Urothelium cell line (cell line): ENCODE measurements at places on chromosomes 5 and 9.

- peak; percentile 83 for DNase-seq
These were observed at the start of the genes ITGA1 and PELO for GRCh38 chr5:52787600-52788504. Gene ITGA1 (plus strand): TSS chr5:52787916. CDS start chr5:52788354, 438 bp downstream. Gene PELO (plus strand): TSS chr5:52787916. CDS start chr5:52800395, 12,479 bp downstream.

DNA sequence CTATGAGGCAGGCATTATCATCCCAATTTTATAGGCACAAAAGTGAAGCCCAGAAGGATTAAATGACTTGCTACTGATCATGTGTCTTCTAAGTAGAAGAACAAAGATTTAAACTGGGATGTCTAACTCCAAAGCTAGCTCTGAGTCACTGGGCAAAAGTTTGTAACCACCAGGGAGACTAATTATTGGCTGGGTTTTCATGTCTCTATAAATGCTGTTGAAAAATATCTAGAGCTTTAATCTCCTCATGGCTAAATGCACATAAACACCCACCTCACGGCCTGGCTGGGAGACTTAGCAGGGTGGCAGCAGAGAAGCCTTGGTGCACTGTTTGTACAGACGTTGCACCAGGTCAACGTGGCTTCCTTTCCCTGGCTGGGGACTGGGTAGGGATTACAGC, 144.6 kb downstream of the MELK start:
- no peak for DNase-seq

DNA sequence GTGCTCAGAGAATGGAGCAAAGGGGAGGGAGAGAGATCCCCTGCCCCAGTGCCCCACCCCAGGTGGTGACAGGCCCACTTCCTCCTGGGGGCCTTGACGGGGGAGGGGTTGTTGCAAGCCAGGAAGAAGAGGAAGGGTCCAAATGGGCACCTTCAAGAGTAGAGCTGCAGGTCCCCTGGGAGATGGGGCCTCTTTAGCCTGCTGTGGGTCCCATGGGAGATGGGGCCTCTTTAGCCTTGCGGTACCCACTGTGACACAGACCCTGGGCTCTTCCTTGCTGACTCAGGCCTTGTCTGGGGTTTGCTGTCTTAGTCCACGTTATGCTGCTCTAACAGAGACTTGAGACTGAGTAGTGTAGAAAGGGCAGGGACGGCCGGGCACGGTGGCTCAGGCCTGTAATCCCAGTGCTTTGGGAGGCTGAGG, 9.6 kb upstream of the TOR4A start:
- no peak for DNase-seq

- peak; percentile 44 for DNase-seq
These were observed 28.3 kb upstream of the NIPAL4 start for GRCh38 chr5:157431544-157432200.

- DNase-seq = no peak
These were observed 118.3 kb downstream of the NR6A1 start for GRCh38 chr9:124652615-124653393.

DNA sequence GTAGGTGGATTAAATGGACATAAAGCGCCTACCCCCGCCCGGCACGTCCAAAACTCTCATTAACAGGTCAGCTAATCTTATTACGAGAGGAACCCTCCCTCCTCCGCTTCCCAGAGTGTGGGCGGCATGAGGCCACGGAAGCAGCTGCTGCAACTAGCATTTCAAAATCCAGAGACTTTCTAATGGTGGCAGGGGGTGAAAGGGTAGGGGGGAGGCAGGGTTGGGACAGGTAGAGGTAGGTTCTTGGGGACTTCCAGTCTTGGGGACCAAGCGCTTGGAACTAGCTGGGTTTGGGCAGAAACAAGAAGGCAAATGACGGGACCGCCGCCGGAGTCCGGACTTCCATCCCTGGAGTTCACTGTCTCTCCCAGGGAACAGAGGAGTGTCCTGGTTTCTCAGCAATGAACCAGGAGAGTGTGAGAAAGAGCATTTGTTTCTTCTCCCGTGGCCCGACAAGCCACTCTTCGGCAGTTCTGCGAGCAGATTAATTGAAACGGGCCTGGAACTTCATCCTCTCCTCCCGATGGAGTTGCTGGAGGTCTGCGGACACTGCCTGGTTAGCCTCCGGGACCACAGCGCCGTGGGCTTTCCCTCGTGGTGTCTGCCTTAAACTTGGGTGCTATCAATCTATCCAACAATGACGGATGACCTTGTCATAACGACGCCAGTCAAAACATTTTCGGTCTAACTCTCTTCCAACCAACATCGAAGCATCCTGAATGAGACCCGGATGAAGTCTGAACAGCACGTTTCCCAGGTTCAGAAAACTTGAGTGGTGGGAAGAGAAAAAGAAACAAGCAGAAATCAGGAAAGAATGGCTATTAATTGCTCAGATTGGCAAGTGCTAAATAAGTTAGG, 1.6 kb upstream of the PRDM6 start:
- no peak for DNase-seq

- DNase-seq = no peak
These were observed 160.5 kb downstream of the DOCK2 start for GRCh38 chr5:169797577-169797976.

GRCh38 chr9:36141288-36141687, 4.8 kb downstream of the GLIPR2 start:
- no peak for DNase-seq

GRCh38 chr5:132873119-132873929, at the start of gene LEAP2:
Gene LEAP2 (plus strand): TSS chr5:132873668. CDS start chr5:132873695, 27 bp downstream.
- no peak for DNase-seq

DNA sequence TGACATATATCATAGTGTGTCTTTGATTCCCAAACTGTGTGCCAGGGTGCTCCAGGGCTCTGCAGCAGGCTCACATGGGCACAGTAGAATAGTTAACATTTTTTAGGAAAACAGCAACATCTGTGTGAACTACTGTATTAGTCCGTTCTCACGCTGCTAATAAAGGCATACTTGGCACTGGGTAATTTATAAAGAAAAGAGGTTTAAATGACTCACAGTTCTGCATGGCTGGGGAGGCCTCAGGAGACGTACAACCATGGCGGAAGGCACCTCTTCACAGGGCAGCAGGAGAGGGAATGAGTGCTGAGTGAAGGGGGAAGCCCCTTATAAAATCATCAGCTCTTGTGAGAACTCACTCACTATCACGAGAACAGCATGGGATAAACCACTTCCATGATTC, 82.7 kb downstream of the EGFLAM start:
- no peak for DNase-seq

DNA sequence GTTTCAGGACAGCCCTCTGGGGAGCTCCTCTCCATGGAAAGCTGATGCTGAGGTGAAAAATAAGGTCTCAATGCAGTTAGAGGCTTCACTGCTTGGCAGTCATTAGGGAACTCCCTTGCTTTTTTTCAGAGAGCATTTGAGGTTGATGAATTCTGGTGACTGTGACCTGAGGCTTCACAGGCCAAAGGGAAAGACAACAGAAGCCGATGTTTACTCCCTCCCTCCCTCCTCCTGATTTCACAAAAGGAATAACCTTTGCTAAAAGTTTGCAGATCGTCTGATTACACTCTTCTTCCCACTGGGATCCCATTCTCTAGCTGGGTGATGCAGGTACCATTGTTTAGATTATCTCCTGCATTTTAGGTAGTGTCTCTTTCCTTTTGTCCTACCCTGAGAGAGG, 329.4 kb downstream of the KIF4B start:
- DNase-seq = no peak

DNA sequence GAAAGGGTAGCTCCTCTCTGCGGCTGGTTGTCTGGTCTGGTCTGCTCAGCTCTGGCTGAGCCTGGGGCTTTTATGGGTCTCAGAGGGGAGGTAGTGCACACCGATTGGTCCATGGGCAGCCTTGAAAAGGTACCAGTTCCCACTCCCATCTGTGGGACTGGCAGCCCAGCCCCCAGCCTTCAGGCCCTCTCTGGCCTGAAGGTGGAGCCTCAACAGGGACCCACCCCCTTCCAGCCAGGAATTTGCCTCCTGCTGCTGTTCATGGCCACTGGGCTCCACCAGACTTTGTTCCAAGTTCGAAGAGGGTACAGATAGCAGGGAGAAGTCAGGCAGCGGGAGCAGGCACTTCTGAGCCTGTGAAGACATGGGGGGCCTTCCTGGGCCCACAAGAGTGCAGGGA, 165.3 kb upstream of the SLC27A6 start:
- no peak for DNase-seq

GRCh38 chr9:132451276-132451675, 41.3 kb downstream of the CFAP77 start:
- no peak for DNase-seq

DNA sequence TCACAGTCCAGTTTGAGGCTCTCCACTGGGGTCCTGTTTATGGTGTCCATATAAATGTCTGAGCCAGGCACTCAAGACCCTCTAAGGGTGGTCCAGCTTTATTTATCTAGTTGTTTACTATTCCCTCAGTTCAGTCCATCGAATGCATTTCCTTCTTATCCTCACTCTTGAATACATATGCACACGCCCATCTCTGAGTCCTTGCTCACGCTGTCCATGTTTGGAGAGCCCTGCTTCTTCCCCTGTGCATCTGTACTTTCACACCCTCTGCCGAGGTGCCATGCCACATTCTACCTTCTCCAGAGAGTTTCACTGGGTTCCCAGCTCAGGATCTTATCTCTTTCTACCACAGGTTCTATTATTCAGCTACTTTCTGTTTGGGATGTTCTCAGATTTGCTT, 30.2 kb upstream of the SEMA6A start:
- DNase-seq = no peak

GRCh38 chr5:78182838-78183237, 111.7 kb downstream of the AP3B1 start:
- DNase-seq = no peak

DNA sequence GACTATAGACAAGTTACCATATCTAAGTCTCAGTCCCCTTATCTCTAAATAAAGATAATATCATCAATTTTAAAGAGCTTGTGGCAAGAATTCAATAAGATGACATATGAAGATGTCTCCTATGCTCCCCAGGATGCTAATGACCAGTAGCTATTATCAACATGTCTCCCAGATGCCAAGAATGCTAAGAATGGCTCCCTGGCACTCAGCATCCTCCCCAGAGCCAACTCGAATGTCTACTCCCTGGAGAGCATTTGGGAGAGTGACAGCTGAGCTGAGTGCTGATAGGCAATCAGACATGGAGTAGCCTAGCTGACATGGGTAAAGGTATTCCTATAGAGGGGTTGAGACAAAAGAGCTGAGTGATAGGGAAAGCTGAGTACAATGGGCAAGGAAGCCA, 15.9 kb downstream of the P4HA2 start:
- no peak for DNase-seq

DNA sequence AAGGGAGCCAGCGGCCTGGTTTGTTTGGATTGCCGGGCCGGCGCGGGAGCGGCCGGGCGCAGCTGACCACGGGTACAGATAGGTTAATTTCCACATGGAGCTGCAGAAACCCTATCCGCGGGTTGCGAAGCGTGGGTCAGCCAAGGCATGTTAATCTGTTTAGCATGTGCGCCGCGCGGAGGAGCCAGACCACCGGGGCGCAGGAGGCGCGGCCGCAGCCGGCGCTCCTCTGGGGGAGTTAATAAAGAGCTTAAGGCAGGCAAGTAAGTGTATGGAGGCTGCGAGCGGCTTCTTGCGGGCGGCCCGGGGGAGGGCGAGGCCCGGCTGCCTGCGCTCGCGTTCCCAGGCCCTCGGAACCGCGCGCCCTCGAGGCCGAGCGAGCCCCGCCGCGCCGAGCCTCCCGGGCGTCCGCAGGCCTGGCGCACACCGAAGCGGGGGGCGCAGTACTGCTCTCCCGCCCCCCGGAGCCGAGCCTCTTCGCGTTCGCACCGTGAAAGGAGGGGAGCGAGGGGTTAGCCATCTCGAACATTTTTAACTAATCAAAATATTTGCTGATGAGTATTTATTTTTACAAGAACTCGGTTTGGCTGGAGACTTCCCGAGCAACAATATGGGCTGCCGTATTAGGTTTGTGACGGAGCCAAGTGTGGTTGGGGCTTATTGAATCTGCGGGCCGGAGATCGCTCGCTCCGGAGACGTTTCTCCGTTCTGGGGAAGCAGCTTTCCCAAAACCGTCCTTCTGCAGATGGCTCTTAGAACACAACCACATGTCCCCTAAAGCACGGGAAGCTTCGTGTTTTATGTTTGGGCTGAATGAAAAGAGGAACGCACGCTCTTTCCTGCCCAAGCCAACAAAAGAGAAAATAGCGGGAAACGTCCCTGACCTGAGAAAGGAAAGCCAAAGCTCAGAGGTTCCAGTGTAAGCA, 28.8 kb downstream of the FOXD1 start:
- DNase-seq = no peak

DNA sequence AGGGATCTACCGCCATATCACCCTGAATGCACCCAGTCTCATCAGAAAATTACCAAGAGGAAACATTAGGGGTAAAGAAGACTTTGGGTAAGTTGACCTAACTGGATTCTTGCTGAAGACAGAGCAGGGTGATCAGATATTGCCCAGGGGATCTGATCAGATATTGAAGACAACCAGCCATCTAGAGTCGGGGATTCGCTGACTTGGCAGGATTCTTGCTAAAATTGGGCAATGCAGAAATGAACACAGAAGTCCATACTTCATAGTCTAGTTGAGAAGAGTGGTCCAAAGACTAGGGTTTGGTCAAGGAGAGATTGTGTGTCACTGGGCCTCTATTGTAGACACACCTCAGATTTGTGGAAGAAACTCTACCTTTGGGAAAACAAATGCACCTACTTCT, 107.2 kb downstream of the SV2C start:
- no peak for DNase-seq

- DNase-seq = no peak
These were observed 138.6 kb upstream of the TSLP start for GRCh38 chr5:110932755-110933488.

GRCh38 chr9:111068771-111069170, 30.5 kb upstream of the LPAR1 start:
- DNase-seq = no peak
